Activated gamma-delta T cell treated with Interleukin-2 at 50 U/mL for 16 hours (primary cell): ENCODE measurements at places on chromosomes 12 and 14.

- no peak for DNase-seq
Observed at GRCh38 chr12:123143736-123144461, 7.0 kb downstream of the PITPNM2 start.

GRCh38 chr14:93790966-93791365 is 2.7 kb upstream of the PRIMA1 start:
- DNase-seq = no peak

DNA sequence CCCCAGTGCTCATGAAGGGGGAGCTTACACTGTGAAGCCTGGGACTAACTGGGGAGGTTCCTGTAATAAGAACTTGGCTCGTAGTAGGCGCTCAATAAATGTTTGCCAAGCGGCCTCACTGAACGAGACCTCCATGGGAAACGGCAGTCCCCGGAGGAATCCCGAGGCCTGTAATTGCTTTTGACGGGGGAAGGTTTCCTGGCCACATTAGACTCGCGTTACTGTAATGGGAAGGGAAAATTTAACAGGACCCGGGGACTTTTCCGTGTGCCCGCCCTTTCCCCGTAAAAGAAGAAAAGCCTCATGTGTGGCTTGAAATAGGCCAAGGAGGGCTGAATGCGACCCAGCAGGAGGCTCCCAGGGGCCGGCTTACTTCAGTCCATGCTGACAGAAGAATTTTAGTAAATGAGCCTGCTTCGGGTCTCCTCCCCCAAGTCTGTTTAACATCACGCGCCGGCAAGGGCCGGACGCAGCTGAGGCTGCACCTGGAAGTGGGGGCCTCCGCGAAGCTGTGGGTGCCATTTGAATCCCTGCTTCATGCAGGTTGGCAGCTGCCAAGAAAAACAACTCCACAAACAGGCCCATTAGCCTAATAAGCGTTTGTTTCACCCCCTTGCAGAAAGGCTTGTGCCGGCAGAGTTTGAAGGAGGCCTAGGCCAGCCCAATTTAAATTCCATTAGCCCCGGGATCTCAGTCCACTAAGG is 39.8 kb upstream of the PWP1 start:
- DNase-seq = no peak

DNA sequence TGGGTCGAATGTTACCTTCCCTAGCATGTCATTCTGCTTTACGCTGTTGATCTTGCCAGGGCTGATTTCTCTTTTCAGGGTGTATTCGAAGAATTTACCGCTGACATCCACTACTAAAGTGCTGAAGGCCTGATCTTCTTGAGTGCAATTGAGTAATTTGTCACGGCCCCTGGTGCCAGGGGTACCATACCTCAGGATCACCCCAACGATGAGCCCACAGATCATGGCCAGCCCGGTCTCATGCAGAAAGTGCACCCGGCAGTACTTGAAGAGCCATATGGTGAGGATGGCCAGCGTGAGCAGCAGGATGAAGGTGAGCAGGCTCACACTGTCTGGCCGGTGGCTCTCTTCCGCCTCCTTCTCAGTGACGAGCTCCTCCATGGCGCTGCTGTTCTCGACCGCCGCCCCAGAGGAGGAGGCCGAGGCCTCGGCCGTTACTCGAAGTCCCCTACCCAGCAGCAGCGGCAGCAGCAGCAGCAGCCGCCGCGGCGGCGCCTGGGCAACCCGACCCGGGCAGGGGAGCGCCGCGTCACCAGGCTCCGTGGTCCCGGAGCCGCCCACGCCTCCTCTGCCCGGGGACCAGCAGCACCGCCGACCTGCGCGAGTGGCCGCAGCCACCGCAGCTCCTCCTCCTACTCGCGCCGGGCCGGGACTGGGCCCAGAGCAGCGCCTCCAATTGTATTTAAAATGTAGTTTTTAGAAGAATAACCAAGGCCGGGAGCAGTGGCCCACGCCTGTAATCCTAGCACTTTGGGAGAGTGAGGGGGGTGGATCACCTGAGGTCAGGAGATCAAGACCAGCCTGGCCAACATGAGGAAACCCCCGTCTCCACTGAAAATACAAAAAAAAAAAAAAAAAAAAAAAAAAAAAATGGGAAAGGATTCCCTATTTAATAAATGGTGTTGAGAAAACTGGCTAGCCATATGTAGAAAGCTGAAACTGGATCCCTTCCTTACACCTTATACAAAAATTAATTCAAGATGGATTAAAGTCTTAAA is 58.5 kb upstream of the TMPO start:
- DNase-seq = peak; percentile 3

DNA sequence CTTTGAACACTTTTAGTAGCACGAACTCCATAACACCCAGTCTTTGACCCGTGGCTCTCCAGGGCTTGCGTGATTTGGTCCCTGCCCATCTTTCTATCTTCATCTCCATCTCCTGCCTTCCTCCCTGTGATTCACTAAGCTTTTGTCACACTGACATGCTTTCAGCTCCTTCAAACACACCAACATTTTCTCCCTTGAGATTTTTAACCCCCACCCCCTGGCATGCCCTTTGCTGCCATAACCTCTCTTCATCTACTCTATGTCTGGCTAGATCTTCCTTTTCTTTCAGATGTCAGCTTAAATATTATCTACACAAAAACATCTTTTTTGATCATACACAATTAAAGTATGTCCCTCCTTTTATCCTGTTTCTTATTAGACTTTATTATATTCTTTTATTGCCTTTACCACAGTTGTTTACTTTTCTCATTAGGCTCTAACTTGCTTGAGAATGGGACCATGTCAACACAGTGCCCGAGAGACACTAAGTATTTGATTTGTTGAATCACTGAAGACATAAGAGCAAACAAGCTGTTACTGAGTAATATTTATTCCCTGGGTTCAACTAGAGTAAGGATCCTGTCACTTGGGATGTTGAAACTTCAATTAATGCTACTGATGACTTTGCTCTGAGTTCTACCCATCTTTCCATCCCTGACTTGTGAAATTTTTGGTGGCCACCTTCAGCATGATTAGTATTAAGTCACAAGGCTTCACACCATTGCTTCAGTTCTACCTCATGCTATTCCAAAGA is 387.3 kb downstream of the LRIG3 start:
- no peak for DNase-seq

DNA sequence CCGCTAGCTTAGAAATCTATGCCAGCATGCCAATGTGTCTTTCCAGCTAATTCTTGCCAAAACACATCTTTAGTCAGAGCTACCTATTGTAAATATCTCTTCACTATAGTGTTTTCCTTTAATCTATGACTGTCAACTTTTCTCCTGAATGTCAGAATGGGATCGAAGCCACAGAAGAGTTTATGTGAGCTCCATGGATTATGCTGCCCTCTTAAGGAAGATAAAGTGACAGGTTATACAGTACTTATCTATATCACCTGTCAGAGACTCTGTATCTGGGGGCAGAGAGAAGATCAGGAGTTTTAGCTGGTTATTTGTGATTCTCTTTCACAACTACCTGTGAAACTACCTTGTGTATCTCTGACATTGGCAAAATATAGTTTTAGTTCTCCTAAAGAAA is 204.3 kb upstream of the SEL1L start:
- no peak for DNase-seq

DNA sequence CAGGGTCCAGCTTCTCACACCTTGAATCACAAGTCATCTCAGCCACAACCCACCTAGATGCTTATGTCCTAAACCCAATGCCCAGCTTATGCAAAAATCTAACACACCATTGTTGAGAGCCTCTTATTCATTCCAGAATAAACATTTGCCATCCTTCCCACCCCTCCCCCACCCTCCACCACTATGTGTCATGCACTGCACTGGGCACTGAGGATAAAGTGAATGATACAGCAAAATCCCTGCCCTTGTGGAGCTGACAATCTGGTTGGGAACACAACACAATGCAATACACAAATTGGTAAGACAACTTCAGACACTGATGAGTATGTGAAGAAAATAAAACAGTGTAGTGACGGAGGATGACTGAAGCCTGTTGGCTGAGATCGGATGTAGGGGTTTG is 1.4 kb upstream of the GLTP start:
- DNase-seq = no peak

DNA sequence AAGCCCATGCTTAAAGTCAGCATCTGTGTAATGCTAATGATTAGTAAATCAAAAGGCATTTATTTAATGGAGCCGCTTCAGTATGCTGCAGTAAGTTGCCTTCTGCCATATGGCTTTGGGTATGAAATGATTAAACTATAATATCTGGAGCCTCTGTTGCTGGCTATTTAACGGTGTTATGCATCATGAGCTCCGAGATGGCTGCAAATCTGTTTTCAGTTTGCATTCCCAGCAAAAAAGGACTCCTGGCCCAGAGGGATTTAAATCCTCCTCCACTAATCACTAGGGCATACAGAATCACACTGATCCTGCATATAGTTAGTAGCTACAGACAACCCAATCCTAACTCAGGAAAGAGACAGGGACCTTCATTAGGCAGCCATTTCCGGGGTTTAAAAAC is 171.5 kb upstream of the EEA1 start:
- DNase-seq = no peak

- DNase-seq = no peak
Observed at GRCh38 chr12:74689929-74690328, 152.3 kb downstream of the ATXN7L3B start.

DNA sequence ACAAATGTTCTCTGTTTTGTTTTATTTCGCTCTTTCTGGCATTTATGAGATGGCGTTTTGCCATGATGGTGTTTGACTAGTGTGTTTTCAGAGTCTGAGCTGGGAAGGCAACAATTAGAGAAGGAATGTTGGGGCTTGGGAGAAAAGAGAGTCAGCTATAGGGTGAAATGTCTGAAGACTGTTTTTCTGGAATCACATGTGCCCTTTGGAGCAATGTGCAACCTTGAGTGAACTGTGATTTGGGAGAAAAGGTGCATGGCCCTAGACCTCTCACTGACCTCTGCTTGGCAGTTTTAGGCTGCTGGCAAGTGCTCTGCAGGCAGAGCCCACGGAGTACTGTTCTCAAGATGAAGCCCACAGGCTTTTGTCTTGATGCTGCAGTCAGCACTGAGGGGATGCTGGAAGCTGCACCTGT is 379.9 kb upstream of the PDE3A start:
- DNase-seq = no peak

DNA sequence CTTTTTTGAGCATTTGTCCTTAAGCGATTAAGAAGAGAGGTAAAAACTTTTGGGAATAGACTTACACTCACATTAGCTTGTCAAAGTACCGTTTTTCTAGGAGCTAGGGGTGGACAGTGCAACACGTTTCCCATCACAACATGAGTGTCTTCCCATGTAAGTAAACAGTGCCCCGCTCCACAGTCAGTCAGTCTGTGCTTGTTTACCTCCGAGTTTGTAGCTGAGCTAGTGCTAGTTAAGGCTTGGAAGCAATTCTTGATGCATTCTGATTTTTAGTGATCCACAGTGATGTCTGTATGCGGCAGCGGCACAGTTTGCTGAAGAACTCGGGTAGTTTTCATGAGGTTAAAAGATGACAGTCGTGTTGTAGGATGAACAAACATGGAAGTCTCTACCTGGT is 941 bp downstream of the ZDHHC17 start:
- no peak for DNase-seq

- no peak for DNase-seq
Observed at GRCh38 chr14:52951681-52952554, 1.1 kb upstream of the FERMT2 start.

- no peak for DNase-seq
Observed at GRCh38 chr14:59316151-59316830, 127.8 kb downstream of the DAAM1 start.

DNA sequence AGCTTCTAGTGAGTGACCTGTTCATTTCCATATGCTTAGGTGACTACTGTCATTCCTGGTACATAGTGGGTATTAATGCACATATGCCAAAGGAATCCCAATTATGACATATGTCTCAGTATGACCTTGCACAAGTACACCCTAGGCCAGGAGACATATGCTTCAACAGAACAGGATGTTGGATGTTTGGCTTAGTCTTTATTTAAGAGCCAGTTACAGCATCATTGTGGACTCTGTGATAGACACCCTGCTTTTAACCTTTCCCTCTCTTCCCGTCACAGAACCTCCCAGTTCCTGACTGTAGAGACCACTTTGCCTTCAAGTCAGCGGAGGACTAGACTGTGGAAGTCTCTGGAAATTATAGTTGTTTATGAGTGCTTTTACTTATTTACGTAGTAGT is 72.9 kb downstream of the DAAM1 start:
- DNase-seq = no peak

DNA sequence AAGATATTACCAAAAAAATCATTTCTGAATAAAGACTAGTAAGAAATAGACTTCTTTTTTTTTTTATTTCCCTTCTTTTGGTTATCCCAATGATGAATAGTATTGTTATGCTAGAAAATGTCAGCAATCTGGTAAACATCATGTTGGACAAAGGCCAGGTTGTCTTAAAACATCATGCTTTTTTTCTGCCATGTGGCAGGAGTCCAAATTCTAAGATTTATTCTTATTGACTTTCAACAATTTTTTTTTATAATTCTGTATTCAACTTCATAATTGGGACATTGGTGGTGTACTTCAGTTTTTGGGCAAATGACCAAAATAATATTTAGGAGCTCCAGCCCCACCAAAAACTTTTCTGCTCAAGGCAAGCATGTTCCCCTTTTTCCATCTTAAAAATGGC is 10.5 kb downstream of the DCN start:
- DNase-seq = no peak

DNA sequence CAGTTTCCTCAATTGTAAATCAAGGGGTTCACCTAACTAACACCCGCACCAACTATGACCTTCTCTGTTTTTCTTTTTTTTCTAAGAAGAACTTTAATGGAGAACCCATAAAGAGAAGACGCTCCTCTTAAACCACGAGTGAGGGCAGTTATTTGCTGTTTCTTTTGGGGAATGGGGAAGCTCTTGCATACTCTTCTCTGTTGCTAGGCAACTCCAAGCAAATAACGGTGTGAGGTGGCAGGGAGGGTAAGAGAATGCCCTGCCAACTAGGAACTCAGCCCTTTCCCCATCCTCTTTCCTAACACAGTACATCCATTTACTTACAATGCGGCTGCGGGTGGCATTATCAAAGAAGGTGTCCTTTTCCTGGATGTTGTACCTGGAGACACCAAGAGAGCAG is 114.9 kb downstream of the ANO2 start:
- no peak for DNase-seq

DNA sequence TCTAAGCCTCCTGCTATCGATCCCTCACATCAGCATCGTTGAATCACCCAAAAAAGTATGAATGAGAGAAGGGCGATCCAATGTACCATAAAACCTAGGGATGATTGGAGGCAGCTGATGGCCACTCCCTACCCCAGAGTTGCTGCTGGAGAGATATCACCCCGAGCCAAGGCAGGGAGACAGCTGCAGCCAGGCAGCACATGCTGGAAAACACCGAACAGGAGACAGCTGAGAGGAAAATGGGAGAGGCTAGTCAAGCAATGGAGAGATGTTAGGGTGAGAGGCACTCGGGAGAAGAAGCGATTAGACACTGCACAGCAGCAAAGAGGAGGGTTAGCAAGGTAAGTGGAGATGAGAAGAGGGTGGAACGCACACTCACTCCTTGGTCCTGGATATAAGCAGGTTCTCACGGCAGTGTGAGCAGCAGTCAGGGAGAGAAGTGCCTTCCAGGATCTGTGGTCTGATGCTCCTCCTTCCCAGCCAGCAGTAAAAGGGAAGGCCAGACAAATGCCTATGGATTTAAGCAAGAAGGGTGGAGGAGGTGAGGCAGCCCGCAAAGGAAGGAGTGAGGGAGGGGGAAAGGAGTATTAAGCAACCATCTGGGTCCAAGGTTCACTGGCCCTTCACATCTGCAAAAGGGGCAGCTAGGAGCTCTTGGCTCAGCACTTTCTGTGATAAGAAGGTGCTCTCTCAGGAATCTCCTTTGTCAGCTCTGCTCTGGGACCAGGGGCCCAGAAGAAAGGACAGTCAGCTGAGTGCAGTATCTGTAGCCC is at the start of gene SLC7A7:
SLC7A7 (minus strand) TSS at position 495 of the 773 bp plus-strand sequence. CDS start 2,037 bp downstream, outside the sequence.
- no peak for DNase-seq

GRCh38 chr14:21501568-21501967 is 9.6 kb downstream of the METTL3 start:
- no peak for DNase-seq
